ENCODE measurements at places on chromosomes 6 and 20.

GRCh38 chr6:3520281-3521230 lies 63.7 kb upstream of the SLC22A23 start:
- peak; percentile 66 for DNase-seq

- DNase-seq, result no peak
These were observed 959.7 kb downstream of the KIF16B start for GRCh38 chr20:15613530-15613929.

GRCh38 chr20:24079661-24080412 lies 91.3 kb upstream of the GGTLC1 start:
- DNase-seq, result no peak

- DNase-seq, result no peak
These were observed 431.9 kb upstream of the RGS17 start for GRCh38 chr6:153563001-153563400.

DNA sequence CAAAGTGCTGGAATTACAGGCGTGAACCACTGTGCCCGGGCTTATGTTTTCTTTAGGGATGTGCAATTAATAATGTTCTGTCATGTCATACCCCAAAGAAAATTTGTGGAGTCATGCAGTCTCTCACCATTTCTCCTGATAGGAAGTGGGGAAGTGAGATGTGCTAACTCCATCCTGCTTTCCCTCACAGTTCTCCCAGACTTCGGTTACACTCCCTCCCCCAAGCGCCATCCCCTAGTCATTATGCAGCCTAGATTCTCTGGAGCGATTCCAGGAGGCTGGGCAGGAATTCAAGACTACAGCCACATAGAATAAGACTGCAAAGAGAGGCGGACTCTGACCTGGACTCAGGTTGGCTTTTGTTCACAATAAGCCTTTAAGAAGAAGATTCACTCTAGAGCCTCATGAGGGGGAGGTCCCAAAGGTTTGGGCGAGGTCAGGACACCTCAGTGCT lies 271.4 kb downstream of the ALDH8A1 start:
- no peak for DNase-seq

GRCh38 chr6:83879746-83880145 lies 20.3 kb downstream of the CYB5R4 start:
- no peak for DNase-seq

- DNase-seq, result peak; percentile 71
These were observed 154.9 kb downstream of the SOX4 start for GRCh38 chr6:21748343-21749056.

- no peak for DNase-seq
These were observed 125.8 kb downstream of the MYB start for GRCh38 chr6:135306740-135307420.

DNA sequence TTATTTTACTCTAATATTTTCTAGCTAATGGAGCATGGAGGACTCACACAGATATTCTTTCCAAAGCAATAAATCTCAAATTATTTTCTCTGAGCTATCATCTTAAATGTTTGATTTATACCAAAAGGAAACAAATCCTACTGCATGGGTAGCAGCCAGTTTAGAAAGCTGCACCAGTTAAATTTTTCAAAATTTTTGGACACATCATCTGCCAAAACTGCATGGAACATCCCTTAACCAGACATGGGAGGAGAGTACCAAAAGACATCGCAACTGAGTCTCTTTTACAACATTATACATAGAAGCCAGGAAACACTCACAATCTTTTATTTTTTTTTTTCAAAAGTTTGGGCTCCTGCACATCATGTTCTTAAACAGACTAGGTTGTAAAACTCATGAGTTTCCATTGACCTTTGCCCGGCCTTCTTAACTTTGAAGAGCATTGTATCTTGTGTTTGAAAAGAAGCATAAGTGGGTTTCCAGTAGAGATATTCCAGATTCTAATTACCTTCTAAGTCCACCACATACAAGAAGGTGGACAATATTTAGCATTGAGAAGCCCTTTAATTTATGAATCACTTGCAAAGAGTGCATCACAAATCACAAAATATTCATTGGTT lies 87.7 kb upstream of the HMGCLL1 start:
- DNase-seq, result no peak

GRCh38 chr6:6810727-6811126 lies 222.2 kb downstream of the LY86 start:
- DNase-seq, result no peak

DNA sequence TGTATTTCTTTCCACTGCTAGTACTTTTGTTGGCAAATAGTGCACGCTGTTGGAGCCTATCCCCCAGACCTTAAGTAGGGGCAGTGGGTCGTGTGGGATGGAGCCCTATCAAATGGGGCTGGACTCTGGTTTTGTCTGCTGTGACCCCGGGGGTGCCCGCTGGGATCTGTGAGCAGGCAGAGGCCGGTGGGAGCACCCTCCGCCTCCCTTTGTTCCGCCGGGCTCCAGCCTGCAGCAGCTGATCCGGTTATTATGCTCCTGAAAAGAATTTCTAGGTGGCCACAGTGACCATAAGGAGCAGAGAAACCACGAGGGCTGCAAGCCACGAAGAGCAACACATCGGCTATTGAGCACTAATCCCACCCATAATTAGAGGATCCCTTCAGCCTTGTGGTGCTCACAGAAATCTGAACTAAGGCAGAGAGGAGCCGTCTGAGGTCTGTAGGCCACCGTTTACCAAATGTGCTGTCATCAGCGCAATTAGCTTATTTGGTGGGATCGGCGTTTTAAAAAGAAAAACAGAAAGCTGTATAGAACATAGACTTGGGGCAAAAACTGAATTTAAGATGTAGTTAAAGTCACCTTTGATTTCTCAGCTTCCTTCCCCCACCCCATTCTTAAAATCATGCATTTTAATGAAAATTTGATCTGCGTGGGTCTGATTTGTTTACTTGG lies 598.3 kb upstream of the JAG1 start:
- no peak for DNase-seq

DNA sequence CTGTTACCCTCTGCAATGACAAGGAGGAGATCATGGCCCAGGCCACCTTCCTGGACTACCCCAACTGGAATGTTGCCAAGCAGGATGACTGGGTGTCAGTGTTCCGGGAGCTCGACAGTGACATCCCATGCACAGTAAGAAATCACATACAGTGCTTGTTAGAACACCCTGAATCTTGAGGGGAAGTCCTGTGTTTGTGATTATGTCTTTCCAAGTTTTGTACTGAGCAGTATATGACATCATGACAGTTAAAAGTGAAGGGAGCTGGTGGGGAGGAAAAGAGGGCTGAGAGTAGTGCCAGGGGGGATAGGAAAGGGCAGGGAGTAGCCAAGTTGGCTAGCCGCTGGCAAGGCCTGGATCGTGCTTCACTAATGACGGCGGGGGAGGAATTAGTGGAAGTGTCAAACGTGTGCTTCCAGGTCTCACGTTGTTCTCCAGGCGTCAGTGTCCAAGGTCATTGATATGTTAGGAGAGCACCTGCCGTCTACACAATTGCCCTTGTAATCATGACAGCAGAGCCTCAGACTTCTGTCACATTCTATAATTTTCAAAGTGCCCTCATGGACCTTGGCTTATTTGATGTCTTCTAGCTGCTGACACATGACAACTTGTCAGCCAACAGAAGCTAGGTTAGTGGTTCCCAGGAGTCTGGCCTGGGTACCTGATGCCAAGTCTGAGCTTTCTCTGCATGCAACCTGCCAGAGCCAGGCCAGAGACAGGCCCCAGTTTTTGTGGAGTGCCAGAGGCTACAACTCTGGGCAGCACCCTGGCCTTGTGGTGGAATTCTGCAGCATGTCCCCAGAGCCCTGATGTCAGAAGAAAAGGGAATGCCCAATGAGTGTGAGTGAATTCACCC lies 18.8 kb downstream of the CFAP61 start:
- no peak for DNase-seq

- no peak for DNase-seq
These were observed 25.8 kb downstream of the TBPL1 start for GRCh38 chr6:133978896-133979240.

- no peak for DNase-seq
These were observed 18.3 kb downstream of the ENTPD6 start for GRCh38 chr20:25213566-25214425.

- DNase-seq, result no peak
These were observed 22.3 kb upstream of the THEMIS start for GRCh38 chr6:127923135-127923534.

DNA sequence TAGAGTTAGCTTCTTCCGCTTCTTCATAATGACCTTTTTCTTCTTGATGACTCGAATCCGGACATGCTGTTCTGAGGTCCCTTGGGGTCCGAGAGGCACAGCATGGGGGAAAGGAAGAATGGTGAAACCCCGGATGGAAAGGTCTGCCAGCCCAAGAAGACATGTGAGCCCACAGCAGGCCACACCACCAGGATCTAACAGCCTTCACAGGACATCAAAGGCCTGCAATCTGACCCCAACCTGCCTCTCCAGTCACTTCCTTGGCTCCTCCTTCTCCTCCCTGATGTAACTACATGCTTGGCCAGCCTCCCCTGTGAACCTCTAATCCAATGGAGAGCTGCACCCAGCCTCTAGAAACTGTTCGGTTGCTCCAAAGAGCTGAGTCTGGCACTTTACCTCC lies 1.6 kb downstream of the CPXM1 start:
- DNase-seq, result no peak

GRCh38 chr20:44516491-44516890 lies 5.4 kb downstream of the SERINC3 start:
- DNase-seq, result no peak

GRCh38 chr20:36975099-36975818 lies 23.8 kb upstream of the SAMHD1 start:
- DNase-seq, result no peak

DNA sequence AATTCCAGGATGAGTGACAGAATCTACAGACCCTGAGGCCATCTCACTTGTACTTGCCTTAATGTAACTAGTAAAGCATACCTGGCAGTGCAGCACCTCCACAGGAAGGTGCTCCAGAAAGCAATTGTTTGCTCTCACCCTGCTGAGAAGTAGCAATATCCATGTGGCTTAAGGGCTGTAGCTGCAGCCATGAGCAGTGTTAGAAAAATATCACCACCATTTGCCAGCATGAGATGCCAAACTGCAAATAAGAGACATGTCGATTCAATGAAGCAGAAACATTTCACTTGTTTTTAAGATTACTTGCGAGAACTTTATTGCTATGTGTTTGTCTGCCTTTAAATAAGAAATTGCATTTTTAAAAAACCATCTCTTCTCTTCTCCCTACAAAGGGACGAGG lies 151.5 kb downstream of the PRL start:
- DNase-seq, result no peak

GRCh38 chr20:23326774-23327173 lies 23.8 kb upstream of the NXT1 start:
- no peak for DNase-seq

GRCh38 chr20:63187338-63188158 lies 28.4 kb downstream of the YTHDF1 start:
- no peak for DNase-seq

- no peak for DNase-seq
These were observed 33.2 kb upstream of the RPS6KA2 start for GRCh38 chr6:166660157-166660688.

DNA sequence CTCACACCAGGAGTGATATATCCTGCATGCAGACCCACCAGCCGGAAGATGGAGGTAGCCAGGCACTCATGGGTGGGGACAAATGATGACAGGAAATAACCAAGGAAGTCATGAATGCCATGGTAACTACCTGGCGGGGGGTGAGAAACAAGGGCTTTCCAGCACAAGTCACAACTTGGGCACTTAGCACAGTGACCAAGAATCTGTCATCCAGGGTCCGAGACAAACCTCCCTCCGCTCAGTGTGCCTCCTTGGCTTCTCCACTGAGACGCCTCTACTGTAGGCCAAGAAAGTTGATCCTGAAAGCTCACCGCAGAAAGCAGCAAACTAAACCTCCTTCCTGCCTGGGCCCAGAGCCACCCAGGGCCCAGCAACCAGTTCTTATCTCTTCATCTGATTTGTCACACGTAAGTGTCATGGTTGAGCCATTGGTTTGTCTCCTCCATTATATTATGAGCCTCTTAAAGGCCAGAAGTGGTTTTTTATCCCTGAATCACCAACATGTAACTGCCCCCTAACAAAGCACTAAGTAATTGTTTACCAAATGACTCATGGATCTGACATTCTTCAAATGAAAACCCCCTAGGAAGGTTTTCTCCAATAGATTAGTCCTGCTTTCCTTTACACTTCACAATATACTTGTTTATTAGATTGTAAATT lies 84.3 kb upstream of the TAB2 start:
- peak; percentile 80 for DNase-seq

DNA sequence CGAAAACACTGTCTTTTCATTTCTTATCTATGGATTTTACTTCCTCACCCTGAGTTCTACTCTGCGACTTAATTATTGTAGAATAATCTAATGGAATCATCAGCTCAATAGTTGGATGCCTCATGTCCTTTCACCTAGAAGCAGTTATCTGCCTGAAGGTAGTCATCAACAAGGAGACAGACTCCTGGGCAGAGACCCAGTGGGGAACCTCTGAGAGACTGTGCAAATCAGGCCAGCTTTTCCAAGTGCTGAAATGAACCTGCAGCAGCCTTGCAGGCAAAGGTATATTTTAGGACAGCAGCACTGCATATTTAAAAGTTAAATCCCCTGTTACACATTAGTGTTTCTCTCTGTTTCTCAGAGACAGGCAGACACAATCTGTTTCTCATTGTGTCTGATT lies 99.7 kb upstream of the STMND1 start:
- no peak for DNase-seq

All from COLO829 (cell line).